ENCODE measurements at places on chromosomes 7 and 10.

- DNase-seq: no peak
- H3K4me3 ChIP-seq: no peak overlapping the region
- no peaks in the 10 kb centered on the region for H3K4me1 ChIP-seq
- no peak overlapping the region for H3K27ac ChIP-seq
- peaks cover 5% of the 10 kb centered on the region for H3K36me3 ChIP-seq
- H3K27me3 ChIP-seq: no peaks in the 10 kb centered on the region
These were observed 32.4 kb downstream of the KMT2E start for GRCh38 chr7:105046414-105046813.

- no peak overlapping the region for H3K4me3 ChIP-seq
- H3K27me3 ChIP-seq: no peaks in the 10 kb centered on the region
- no peaks in the 10 kb centered on the region for H3K4me1 ChIP-seq
- DNase-seq: no peak
- H3K27ac ChIP-seq: no peak overlapping the region
These were observed 41.3 kb downstream of the PHTF2 start for GRCh38 chr7:77839919-77840318.

- H3K27ac ChIP-seq: no peak overlapping the region
- DNase-seq: no peak
- H3K36me3 ChIP-seq: no peaks in the 10 kb centered on the region
- H3K4me1 ChIP-seq: no peaks in the 10 kb centered on the region
These were observed 10.5 kb downstream of the PSPH start for GRCh38 chr7:56040730-56041129.

DNA sequence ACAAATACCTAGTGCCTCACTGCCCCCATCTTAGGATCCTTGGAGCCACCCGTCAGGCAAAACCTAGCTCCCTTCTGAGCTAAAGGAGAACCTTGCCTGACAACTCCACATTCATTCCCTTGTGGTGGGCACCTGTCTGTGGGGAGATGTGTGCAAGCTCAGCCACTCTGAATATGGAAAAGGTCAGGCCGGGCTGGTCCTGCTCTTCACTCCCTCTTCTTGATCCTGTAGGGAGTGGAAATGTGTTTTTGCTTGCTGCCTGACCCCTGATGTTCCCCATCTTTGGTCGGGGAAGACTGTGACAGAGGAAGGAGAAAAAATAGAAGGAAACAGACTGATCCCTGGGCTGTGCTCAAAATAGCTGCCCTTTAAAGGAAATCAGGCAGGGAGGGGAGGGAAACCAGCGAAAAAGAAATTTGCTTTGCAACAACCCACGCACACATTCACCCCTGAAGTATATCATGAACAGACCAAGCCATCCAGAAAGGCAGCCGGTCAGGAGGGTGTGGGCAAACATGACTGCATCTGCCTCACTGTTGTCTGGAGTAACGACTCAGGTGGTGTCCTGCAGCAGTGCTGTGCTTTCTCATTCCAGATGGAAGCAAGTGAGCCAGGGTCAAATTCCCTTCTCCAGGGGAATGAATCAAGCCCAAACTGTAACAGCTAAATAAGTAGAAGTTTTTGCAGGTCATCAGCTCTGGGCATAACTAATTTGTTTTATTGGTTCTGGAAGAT is 74.0 kb downstream of the SCRN1 start:
- H3K36me3 ChIP-seq: no peaks in the 10 kb centered on the region
- DNase-seq: no peak
- no peaks in the 10 kb centered on the region for H3K27me3 ChIP-seq
- H3K4me3 ChIP-seq: no peak overlapping the region

DNA sequence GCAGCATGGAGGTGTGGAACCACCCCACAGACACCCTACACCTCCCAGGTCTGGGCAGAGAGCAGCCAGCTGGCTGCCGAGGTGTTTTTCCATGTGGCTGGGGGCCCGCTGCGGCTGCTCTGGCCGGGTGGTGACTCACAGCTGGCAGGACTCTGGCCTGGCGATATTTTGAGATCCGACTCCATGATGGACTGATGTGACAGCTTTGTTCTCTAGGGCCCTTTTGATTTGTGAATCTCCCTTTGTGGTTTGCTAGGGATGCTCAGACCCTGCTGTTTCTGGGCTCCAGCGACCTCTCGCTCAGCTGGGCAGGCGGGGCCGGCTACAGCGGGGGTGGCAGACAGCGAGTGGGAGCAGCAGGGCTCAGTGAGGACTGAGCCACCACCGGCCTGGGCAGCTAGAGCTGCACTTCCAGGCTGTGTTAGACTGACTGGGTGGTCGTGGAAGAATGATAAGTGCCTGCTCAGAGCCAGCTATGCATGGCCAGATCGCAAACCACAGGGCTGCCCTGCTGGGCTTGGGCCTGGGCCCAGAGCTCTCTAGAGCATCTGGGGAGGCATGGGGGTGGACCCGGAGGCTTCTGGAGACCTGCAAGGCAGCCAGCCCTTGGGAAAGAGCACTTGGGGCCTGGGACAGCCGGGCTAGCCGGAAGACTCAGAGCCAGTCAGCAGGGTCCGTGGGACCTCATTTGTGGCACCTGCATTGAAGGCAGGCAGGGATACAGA is 46.2 kb upstream of the GDF10 start:
- H3K4me3 ChIP-seq: no peak overlapping the region
- no peaks in the 10 kb centered on the region for H3K4me1 ChIP-seq
- no peaks in the 10 kb centered on the region for H3K36me3 ChIP-seq
- no peak for DNase-seq
- no peak overlapping the region for H3K27ac ChIP-seq

DNA sequence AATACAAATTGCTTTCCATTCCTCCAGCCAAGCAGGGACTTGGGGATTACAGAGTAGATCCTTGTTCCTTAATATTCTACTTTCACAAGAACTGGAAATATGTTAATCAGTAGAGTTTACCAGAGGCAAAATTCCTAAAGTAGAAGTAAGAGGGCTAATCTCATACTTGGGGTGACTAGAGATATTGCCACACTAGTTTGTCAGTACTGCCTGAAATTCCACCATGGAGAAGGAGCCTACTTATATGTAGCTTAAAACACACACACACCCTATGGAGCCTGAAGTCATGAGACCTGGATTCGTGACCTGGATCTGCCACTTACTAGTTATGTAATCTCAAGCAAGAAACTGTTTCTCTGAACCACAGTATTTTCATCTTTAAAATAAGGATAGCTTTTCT is 33.9 kb downstream of the STRIP2 start:
- no peaks in the 10 kb centered on the region for H3K36me3 ChIP-seq
- DNase-seq: no peak
- no peaks in the 10 kb centered on the region for H3K27me3 ChIP-seq
- H3K4me1 ChIP-seq: no peaks in the 10 kb centered on the region
- no peak overlapping the region for H3K27ac ChIP-seq

- no peak overlapping the region for H3K4me3 ChIP-seq
- no peak for DNase-seq
- no peaks in the 10 kb centered on the region for H3K27me3 ChIP-seq
- H3K4me1 ChIP-seq: no peaks in the 10 kb centered on the region
These were observed 175.2 kb upstream of the ASAH2 start for GRCh38 chr10:50426485-50426884.

DNA sequence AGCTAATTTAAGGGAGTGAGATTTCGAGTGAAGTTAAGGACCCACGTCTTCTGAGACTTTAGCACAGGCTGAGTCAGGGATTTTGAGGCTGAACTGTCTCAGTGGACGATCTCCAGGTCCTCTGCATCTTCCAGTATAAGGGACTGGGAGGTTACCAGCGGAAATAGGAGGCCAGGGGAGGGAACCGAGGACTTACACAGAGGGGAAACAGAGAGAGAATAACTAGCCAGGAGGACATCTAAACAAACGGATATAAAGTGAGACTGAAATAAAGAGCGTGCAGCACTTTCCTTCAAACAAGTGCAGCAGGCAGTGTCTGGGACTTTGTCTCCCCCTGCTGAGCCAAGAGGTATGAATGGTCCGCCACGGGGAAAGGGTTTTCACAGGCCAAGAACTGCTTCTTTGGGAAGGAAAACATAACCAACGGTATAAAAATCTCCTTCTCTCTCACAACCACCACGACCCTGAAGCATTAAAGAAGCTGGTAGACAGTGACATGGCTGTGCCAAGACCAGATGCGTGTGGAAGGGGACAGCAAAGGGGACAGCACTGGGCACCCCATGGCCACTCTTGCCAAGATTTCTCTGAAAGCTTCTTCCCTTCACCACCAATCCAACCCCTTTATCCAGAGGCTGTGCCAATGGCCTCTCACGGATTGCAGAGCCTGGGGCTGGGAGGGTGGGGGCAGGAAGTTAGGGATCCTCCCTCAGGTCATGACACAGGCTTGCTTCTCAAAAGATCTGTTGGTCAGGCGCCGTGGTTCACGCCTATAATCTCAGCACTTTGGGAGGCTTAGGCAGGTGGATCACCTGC is 72.0 kb downstream of the SLC37A3 start:
- no peaks in the 10 kb centered on the region for H3K36me3 ChIP-seq
- H3K27ac ChIP-seq: peak overlapping the region; percentile 72
- H3K4me3 ChIP-seq: no peak overlapping the region
- no peaks in the 10 kb centered on the region for H3K27me3 ChIP-seq
- no peaks in the 10 kb centered on the region for H3K4me1 ChIP-seq
- peak; percentile 85 for DNase-seq

- H3K27me3 ChIP-seq: no peaks in the 10 kb centered on the region
- DNase-seq: peak; percentile 54
- peak overlapping the region; percentile 55 for H3K27ac ChIP-seq
- H3K4me1 ChIP-seq: peaks cover 26% of the 10 kb centered on the region
These were observed 13.9 kb downstream of the TSPAN14 start for GRCh38 chr10:80468002-80468401.

- H3K4me1 ChIP-seq: no peaks in the 10 kb centered on the region
- H3K4me3 ChIP-seq: no peak overlapping the region
- H3K27me3 ChIP-seq: no peaks in the 10 kb centered on the region
These were observed 74.4 kb downstream of the CYTH3 start for GRCh38 chr7:6197801-6198551.

GRCh38 chr7:93862651-93863050 is 27.9 kb downstream of the TFPI2 start:
- no peak for DNase-seq
- H3K4me1 ChIP-seq: no peaks in the 10 kb centered on the region
- H3K4me3 ChIP-seq: no peak overlapping the region
- no peaks in the 10 kb centered on the region for H3K36me3 ChIP-seq
- no peak overlapping the region for H3K27ac ChIP-seq

DNA sequence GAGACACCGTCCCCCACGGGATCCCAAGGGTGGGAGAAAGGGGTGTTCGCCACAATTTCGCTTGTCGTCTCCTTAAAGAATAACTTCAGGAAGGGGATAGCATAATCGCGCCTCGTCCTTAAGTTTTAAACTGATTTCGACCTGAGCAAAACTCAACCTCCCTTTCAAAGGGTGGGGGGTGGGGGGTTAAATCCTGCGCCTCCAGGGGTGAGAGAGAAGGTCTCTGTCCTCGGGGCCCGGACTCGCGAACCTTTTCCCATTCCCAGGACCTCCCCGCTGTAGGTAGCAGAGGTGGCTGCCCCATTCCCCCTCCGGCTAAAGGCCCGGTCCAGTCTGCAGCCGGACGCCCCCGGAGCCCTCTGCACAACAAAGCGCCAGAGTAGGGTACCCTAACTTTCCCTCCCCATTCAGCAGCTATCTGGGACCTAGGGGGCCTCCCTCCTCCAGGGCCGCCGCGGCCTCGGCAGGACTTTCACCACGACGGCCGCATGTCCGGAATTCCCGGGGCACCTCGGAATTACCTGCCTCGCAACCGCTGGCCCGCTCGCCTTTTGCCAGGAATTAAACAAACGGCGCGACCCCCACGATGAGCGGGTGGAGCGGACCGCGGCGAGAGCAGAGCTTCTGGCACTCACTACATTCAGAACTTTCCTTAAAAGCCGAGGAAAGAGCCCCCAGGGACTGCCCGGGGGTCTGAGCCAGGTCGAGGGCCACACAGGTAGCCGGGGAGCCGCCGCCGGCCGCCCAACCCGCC is 1.7 kb downstream of the CDK6 start:
- H3K4me1 ChIP-seq: no peaks in the 10 kb centered on the region
- H3K4me3 ChIP-seq: peak overlapping the region; percentile 77
- no peaks in the 10 kb centered on the region for H3K27me3 ChIP-seq
- peak; percentile 56 for DNase-seq

GRCh38 chr10:87503401-87503800 is 1.3 kb upstream of the MINPP1 start:
- H3K27me3 ChIP-seq: no peaks in the 10 kb centered on the region
- no peak overlapping the region for H3K27ac ChIP-seq
- no peaks in the 10 kb centered on the region for H3K4me1 ChIP-seq
- H3K36me3 ChIP-seq: no peaks in the 10 kb centered on the region

GRCh38 chr7:140562926-140563481 is 77.6 kb downstream of the DENND2A start:
- H3K4me1 ChIP-seq: no peaks in the 10 kb centered on the region
- H3K27me3 ChIP-seq: no peaks in the 10 kb centered on the region
- no peak overlapping the region for H3K27ac ChIP-seq
- no peak overlapping the region for H3K4me3 ChIP-seq
- H3K36me3 ChIP-seq: no peaks in the 10 kb centered on the region
- no peak for DNase-seq

DNA sequence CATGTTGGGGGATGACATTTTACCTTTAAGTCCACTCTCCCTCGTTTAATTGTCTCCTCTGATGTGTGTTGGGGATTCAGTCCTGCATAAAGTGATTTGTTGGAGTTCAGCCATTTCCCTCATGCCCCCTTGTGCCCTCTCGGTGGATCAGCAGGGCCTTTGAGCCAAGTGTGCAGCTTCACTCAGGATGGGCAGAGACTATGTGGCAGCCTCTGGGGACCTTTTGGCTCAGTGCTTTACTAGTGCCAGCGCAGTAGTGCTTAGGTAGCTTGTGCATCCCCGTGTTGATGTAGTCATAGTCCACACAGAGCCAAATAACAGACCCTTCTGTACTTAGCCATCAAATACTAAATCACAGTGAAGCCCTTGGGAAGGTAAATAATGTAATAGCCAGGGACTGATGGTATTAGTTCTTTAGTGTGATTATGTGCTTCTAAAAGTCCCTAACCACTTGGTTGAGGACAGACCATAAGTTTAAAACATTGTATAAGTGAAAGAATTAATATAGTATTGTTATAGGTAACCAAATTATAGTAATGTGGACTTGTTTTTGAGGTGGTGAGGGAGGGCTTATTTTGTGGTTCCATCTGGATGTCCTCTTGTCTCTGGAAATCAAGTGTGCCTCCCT is 11.4 kb downstream of the BUB3 start:
- H3K36me3 ChIP-seq: peaks cover 15% of the 10 kb centered on the region
- H3K4me1 ChIP-seq: no peaks in the 10 kb centered on the region
- H3K4me3 ChIP-seq: no peak overlapping the region
- H3K27me3 ChIP-seq: no peaks in the 10 kb centered on the region
- H3K27ac ChIP-seq: no peak overlapping the region
- DNase-seq: no peak

GRCh38 chr10:117432866-117433265 is 57.6 kb upstream of the PDZD8 start:
- no peak overlapping the region for H3K4me3 ChIP-seq
- no peak overlapping the region for H3K27ac ChIP-seq

GRCh38 chr10:1243486-1244234 is 187.5 kb downstream of the WDR37 start:
- no peaks in the 10 kb centered on the region for H3K4me1 ChIP-seq
- DNase-seq: no peak
- no peak overlapping the region for H3K27ac ChIP-seq
